ENCODE measurements at places on chromosomes 5 and 9.

DNA sequence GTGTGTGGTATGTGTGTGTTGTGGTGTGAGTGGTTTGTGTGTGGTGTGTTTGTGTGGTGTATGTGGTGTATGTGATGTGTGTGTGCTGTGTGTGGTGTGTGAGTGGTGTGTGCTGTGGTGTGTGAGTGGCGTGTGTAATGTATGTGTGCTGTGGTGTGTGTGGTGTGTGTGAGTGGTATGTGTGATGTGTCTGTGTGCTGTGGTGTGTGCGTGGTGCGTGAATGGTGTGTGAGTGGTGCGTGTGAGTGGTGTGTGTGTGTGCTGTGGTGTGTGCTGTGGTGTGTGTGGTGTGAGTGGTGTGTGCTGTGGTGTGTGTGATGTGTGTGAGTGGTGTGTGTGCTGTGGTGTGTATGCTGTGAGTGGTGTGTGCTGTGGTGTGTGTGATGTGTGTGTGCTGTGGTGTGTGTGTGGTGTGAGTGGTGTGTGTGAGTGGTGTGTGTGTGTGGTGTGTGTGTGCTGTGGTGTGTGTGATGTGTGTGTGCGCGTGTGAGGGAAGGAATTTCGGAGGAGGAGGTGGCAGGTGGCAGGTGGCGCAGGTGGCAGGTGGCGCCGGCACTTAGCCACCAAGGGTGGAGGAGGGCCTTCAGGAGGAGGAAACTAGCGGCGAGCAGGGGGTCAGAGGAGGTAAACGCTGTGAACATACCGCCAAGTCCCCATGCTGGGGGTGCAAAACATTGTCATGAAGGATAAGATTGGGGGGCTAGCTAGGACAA is 191.8 kb downstream of the MELK start:
- DNase-seq, result no peak

DNA sequence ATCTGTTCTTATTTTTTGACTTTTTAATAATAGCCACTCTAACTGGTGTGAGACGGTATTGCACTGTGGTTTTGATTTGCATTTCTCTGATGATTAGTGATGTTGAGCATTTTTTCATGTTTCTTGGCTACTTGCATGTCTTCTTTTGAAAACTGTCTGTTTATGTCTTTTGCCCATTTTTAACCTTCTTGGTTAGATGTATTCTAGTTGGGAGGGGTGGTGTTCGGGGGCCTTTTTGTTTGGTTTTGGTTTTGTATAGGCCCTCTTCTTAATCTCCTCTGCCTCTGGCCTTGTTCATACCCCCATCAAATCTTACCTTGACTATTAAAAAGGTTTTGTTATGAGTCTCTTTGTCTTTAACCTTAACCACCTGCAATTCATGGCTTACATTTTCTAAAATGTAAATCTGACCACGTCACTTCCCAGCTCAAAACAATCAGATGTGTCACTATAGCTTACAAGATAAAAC is 107.8 kb upstream of the NR4A3 start:
- no peak for DNase-seq

DNA sequence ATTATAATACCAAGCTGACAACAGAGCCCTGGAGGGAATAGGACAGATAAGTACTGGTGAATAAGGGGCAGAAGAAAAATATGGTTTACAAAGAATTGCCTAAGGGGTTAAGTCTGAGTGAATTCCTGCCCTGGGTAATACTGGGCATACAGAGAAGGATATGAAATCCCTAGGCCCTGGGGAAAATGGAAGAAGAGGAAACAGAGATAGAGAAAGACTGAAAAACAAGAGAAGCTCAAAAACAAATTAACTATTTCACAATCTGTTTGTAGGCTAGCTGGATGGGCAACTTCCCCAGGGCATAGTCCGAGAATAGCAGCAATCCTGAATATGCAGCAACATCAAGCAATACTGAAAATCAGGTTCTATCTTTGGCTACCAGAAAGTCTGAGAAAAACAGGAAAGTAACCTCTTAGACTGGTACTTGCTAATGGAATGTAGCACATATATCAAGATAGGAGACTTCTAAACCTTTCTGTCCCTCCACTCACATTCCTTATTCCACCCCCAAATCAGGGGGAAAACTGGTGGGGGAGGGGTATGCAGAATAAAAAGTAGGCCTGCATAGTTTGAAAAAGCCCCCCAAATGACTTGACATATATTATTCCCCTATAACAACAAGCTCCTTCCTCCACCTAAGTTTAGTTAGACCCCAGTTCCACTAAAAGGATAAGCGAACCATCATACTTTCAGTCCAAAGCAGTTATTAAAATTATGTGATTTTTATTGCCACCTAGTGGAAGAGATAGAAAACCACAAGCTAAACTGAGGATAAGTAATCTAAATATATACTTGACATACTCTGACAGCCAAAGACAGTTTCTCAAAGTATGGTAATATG is 20.6 kb downstream of the SLC38A9 start:
- peak; percentile 45 for DNase-seq

- no peak for DNase-seq
Measured at GRCh38 chr9:32705059-32705458, 69.6 kb upstream of the TAF1L start.

DNA sequence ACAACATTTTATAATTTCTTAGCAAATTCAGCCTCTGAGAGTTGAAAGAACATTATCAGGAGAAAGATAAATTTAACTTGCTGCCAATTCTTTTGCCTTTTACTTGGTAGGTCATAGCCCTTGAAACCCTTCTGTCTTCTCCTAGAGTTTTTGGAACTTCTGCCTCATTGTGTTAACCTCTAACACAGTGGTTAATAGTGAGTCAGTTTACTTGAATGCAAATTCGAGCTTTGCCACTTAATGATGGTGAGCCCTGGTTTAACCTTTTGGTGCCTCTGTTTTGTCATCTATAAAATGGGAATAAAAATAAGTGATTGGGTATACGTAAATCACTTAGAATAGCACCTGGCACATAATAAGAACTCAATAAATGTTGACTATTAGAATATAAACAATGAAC is 1.8 kb upstream of the INIP start:
- no peak for DNase-seq

DNA sequence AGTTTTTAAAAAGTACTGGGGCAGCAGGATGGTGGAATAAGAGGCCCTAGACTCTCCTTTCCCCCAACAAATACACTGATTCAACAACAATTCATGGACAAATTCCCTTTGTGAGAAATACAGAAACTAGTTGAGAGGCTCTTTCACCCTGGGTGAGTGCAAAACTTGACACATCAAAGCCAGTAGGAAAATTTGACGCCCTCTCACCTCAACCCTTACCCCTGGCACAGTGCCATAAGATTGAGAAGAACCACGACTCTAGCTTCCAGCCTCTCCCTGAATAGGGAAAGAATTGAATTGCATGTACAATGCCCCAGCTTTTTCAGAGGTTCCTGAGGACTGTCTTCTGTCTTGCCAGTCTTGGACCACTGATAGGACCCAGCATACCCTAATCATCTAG is 12.3 kb downstream of the KIF4B start:
- no peak for DNase-seq

DNA sequence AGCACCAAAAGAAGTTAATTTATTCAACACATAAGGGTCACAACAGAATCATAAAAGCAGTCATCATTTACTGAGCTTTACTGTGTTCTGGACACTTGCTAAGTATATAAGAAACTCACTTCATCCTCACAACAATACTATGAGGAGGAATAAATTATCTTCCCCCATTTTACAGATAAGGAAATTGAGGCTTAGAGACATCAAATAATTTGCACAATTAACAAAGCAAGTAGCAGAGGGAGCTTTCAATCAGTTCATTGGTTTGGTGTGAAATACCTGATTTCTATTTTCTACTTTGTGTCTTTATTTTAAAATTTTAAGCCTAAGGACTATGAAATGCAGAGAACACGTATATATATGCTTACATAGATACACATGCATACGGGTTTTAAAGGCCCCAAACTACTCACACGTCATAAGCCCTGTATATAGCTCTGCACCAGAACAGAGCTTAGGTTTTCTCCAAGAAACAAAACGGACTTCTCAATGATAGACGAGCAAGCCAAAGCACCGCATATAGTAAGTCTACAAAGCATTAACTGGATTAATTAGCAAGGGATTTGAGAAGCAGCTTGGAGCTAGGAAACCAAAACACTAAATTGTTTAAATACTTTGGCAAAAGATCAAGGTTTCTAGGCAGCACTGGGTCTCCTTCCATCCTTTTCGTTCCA is 95.6 kb downstream of the DENND1A start:
- DNase-seq, result no peak

DNA sequence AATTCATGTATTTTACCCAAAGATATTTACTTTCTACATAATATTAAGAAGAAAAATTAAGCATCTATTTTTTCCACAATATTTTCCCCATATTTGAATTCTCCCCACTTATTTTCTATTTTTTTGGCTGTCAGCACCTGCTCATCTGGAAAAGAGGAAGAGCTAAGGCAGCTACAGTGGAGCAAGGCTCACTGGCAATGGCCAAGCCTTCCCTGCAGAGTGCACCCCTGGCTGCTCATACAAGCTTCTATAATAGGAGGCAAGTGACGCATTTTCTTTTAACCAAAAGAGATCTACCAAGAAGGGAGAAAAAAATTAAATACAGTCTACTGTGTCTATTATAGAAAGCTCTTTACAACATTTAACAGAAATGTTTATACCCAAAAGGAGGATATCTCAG is 72.5 kb downstream of the AUH start:
- DNase-seq, result no peak

- DNase-seq, result peak; percentile 25
Measured at GRCh38 chr9:17462869-17463464, 115.9 kb upstream of the SH3GL2 start.

DNA sequence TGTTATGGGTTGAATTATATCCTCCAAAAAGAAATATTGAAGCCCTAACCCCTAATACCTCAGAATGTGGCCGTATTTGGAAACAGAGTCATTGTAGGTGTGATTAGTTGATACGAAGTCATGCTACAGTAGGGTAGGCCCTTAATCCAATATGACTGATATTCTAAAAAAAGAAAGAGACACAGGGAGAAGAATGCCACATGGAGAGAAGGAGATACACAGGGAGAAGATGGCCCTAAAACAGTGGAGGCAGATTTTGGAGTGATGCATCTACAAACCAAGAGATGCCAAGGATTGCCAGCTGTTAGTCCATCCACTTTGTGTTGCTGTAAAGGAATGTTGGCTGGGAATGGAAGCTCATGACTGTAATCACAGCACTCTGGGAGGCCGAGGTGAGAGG is 21.3 kb downstream of the ARRDC3 start:
- no peak for DNase-seq

DNA sequence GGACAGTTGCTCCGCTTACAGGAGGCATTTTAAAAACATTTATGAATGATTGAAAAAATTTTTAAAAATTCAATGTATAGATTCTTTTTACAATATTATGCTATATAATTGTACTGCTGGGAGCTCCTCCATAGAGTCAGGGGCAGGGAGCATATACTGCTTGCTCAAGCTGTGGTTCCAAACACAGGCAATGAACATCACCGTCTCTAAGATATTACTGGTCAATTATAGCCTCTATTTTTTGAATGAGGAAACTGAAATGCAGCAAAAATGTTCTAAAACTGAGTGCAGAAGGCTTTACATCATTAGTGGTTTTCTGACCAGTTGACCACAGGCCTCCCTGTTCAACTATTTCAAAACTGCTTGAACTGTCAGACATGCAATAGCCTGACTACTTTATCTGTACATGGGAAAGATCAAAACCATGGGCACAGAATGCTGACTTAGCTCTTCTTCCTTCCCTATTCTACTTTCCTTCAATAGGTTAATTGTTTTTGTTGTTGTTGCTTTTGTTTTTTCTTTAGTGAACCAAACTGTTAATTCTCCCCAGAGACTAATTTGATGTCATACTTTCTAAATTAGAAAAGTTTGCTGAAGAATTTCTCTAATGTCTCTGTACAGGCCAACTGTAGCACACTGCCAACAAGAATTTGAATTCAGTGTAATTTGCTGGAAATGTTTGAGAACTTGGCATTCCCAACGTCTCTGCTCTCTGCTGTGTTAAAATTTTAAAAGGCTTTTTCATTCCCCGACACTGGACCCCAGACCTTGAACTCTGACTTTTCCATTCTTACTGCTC is 107.6 kb upstream of the MPDZ start:
- DNase-seq, result no peak

DNA sequence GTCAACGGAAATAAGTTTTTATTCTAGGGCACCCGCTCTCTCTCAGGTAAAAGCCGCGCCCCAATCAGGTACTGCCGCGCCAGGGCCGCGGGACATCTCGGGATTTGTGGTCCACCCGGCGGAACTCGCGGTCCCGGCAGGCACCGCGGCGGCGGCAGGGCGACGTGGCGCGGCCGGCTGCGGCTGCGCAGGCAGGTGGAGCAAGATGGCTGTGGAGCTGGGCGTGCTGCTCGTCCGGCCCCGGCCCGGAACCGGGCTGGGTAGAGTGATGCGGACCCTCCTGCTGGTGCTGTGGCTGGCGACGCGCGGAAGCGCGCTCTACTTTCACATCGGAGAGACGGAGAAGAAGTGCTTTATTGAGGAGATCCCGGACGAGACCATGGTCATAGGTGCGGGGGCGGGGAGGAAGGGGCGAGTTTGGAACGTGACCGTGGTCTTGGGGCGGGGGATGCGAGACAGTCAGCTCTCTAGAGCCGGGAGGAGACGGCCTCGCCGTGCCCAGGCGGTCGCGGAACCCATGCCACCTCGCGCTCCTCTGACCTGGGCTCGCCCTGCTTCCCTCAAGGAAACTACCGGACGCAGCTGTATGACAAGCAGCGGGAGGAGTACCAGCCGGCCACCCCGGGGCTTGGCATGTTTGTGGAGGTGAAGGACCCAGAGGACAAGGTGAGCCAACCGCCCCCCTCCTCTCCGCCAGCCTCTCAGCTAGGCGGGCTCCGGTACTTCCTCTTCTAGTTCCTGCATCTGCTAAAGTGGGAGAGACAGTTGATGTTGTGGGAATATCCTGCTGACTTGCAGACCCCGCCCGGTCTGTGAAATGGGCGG is at the start of gene TMED9:
Gene TMED9, plus strand, starts transcription at position 194 of the 825 bp plus-strand sequence. Its CDS starts 12 bp downstream, at position 206.
- DNase-seq, result peak; percentile 91

- no peak for DNase-seq
Measured at GRCh38 chr5:59042201-59043055, 459.6 kb downstream of the RAB3C start.

DNA sequence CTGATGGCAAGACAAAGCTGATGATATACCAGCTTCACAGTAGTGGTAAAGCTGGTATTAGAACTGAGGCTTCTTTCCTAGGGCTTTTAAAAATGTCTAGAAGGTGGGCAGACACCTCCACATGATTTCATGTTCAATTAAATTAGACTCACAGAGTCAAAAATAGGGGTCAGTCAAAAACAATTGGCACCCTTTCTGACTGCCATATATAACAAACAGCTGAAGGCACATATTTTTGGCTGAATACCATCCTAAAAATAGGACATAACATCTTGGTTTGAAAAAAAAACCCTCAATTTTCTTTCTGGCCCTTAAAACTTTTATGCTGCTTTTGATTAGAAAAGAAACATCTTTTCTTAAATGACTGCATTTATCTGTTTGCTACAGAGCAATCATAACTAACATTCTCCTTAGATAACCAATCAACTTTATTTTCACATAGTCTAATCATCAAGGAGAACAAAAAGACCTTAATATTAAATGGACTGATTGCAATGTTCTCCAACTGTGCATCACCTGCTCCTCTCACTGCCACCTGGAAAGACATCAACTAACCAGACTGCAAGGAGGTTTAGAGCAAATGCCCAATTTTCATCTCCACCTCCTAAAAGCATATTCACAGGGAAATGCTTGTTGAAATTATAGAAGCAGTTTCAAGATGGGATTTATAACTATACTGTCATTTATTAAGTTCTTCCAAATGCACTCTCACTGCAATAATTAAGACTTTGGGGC is 3.2 kb downstream of the SGTB start:
- DNase-seq, result no peak

All from naive thymus-derived CD4-positive, alpha-beta T cell (primary cell).